ENCODE measurements at places on chromosomes 3 and 15.
A peak's percentile ranks its signal among the peaks of the same experiment; 100 is the strongest.

GRCh38 chr3:194687638-194688199, 2.0 kb downstream of the FAM43A start:
- peak; percentile 68 for DNase-seq

GRCh38 chr3:40971191-40972168, 227.8 kb upstream of the CTNNB1 start:
- DNase-seq, result peak; percentile 76

DNA sequence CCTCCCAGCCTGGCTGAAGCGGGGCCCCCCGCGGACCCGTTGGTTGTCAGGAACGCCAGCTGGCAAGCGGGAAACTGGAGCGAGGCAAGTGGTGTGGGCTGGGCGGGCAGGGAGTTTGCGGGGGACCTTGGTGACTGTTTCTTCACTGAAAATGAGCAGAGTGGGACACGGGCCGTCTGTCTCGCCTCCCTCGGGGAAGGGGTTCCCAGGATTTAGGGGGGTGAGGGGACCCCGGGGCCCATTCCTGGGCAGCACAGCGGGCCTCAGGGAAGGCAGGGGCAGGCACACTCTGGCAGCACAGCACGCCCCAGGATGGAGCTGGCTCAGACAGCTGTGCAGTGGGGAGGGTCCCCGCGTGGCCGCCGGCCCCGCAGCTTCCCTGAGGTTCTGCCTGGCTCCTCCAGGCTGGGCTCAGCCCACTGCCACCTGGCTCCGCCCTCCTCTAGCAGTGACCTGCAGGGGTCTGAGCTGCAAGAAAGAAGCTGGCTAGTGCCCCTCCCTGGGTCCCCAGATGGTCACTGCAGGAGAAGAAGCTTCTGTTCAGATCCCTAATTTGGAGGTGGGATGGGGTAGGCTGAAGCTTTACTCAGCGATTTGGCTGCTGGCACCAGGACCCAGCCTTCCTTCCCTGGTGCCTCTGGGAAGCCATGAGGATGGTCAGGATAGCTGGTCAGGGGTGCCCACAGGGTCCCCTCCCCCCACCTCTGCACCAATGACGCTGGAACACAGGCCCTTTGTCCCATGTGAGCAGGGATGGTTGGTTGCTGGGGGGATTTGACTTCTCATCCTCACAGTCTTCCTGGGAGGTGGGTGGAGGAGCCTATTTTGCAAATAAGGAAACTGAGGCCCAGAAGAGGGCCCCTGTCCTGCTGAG, 90.4 kb downstream of the TBC1D2B start:
- no peak for DNase-seq

- peak; percentile 86 for DNase-seq
Measured at GRCh38 chr3:69120879-69121464, 1.4 kb downstream of the LMOD3 start.

DNA sequence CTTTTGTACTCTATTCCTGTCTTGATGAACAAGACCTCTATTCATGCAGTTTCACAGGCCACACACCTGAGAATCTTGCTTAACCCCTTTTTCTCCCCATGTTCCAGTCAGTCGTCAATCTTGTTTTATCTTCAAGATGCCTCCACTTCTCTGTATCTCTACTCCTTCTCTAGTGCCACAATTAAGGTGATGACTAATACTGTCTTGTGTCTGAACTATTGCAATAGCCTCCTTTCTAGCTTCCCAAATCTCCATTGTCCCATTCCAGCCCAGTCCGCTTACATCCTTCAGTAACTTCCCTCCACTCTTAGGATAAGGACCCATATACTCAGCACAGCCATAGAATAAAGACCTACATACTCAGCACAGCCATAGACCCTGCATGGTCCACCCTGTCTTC, 24.7 kb downstream of the CHST14 start:
- no peak for DNase-seq

DNA sequence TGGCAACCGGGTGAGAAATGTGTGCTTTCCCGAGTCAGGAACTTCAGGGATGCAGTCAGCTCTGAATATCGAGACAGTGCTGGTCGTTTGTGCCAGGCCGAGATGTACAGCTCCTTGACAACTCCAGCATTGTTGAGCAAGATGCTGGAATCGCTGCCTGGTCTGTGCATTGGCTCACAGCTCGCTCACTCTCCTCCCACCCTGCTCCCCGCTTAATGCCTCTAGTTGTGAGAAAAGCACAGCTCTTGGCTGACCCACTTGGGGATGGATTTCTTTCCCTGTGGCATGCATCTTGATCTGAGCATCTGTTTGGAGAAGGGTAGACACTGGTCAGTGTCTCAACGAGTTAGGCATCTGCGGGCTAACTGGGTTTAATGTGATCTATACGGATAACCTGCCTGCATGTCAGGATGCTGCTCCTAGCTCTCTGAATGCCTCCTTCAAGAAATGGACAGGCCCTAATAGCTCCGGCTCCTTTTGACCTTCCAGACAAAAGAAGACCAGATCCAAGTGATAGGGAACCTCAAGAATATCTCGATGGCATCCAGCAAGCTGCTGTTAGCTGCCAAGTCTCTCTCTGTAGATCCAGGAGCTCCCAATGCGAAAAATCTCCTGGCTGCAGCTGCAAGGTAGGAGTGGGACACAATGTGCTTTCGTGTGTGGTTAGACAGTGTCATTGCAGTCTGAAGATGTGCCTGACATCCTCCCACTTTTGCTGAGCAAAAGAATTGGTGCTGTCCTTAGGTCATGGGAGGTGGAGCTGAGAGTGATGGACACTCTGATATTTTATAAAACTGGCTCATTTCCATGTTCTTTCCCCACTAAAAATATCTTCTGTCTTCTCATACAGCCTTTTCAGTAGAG, 302.2 kb upstream of the TPM1 start:
- DNase-seq, result no peak

GRCh38 chr3:133112666-133113065, 74.5 kb downstream of the TMEM108 start:
- DNase-seq, result no peak

DNA sequence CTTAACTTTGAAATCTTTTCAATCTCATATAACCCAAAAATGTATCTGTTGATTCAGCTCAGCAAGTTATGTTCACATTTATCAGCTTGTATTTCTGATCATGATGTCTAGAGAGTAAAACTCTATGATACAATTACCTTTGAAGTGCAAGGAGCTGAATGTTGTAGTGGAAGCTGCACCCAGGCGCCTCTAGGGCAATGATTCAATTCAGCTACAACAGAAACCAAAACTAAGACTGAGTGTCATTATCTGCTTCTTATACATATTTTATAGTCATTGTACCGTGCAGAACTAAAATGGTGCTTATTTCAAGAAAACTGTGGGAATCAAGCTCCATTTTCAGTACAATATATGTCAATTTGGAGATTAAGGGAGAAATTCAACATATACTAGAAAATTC, 1237.5 kb downstream of the ZPLD1 start:
- no peak for DNase-seq

DNA sequence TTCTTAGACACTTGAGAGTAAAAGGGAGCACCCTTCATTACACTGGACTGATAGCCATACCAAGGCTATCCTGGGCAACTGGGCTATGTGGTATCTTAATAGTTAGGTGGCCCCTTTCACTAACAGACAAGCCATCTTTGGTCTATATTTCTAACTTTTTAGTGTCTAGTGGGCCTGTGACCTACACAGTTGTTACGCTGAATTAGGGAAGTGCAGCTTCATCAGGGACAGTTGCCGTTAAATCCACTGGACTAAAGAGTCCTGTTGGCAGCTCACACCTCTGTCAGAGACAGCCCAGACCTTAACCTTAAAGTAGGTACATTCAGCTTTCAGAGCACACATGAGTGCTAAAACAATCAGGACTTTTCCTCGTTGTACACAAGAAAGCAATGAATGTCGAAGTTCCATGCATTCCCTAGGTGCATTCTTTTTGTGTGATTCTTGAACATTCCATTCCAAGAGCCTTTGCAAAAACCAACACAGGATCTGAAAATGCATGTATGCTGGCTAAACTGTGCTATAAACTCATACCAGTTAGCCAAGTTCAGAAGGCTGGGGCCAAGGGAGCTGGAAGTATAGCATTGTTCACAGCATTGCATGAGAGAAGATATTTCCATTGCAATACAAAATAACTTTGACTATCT, 230.2 kb upstream of the EIF1B start:
- no peak for DNase-seq

DNA sequence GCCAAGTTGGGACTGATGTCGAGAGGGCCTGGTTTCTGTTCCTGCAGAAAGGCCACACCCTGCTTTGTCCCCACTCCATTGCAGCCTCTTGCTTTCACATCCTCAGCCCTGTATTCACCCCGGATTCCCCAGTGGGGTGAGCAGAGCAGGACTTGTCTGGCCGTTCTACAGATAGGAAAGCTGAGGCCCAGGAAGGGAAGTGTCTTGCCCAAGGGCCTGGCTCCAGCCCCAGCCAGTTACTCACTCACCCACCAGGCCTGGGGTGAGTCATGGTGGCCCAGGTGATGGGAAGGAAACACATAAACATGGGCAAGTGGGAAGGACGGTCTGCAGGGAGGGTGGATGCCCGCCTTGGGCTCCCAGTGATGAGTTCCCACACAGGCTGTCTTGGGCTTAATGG, 6.1 kb upstream of the DUSP7 start:
- DNase-seq, result peak; percentile 45

GRCh38 chr15:74461847-74462511, 1.0 kb upstream of the UBL7 start:
- peak; percentile 15 for DNase-seq

- DNase-seq, result no peak
Measured at GRCh38 chr15:58724466-58724865, 25.0 kb downstream of the ADAM10 start.

- DNase-seq, result no peak
Measured at GRCh38 chr3:178560759-178561158, 24.5 kb downstream of the KCNMB2 start.

DNA sequence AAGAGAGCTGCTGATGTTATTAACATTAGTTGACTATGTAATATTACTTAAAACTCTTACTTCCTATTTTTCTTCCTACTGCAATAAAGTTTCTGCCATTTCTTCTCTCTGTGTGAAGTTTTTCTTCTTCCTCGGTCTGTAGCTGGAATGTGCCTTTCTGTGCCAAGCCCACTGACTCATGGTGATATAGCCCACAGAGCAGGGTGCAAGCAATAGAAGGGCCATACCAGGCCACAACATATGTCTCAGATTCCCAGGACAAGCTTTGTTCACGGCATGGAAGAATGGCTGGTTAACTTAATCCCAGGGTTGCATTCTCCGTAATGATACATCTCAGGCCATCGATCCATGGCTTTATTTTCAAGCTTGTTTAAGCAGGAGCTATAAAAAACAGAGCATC, 815.3 kb downstream of the TUSC7 start:
- no peak for DNase-seq

DNA sequence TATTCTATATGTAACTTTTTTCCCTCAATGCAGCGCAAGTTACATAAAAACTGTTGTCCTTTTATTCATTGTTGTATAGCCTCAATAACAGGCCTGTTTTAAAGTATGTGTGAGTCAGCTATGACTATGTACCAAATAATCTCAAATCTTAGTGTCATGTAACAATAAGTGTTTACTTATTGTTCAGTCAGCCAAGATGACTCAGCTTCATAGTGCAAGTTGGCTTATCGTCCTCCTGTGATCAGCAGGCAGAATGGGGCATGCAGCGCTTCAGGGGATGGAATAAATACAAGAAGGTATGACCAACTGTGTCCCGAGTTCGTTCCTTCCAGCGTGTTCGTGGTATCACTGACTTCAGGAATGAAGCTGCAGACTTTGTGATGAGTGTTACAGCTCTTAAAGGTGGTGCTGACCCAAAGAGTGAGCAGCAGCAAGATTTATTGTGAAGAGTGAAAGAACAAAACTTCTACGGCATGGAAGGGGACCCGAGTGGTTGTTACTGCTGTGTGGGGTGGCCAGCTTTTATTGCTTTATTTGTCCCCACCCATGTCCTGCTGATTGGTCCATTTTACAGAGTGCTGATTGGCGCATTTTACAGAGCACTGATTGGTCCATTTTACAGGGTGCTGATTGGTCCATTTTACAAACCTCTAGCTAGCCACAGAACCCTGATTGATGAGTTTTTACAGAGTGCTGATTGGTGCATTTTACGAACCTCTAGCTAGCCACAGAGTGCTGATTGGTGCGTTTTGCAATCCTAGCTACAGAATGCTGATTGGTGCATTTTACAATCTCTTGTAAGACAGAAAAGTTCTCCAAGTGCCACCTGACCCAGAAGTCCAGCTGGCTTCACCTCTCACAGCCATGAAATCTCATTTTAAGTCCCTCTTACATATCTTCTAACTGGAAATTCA, 1016.0 kb downstream of the MCTP2 start:
- peak; percentile 79 for DNase-seq

- DNase-seq, result no peak
Measured at GRCh38 chr15:68593341-68593740, 14.5 kb downstream of the CORO2B start.

DNA sequence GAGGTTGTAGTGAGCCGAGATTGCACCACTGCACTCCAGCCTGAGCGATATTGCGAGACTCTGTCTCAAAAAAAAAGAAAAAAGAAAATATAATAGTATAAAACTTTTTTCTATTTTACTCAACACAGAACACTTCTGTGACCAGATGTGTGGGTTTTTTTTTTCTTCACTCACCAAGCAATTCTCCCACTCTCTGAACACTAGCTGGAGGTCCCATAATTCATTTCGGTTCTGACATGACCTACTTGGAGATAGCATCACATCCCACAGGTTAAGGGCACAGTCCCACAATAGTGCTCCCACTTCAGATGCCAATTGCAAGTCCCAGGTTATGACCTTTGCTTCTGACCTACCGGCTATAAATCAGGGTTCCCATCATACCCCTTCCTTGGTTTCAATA, 35.0 kb downstream of the KAT2B start:
- DNase-seq, result no peak

GRCh38 chr3:47741925-47742324, 39.8 kb downstream of the SMARCC1 start:
- DNase-seq, result no peak

GRCh38 chr3:12741209-12741608, 17.9 kb downstream of the TMEM40 start:
- DNase-seq, result no peak

- DNase-seq, result no peak
Measured at GRCh38 chr3:37214076-37214475, 39.7 kb upstream of the LRRFIP2 start.

GRCh38 chr15:52392008-52392687, 96.5 kb upstream of the MYO5C start:
- no peak for DNase-seq

- no peak for DNase-seq
Measured at GRCh38 chr3:127986803-127987202, 65.4 kb upstream of the SEC61A1 start.

GRCh38 chr3:11565492-11565891, 78.2 kb downstream of the VGLL4 start:
- no peak for DNase-seq

- DNase-seq, result no peak
Measured at GRCh38 chr15:36361351-36361870, 218.0 kb upstream of the CDIN1 start.

GRCh38 chr3:24154013-24154695, 209.1 kb downstream of the NR1D2 start:
- no peak for DNase-seq

- DNase-seq, result peak; percentile 22
Measured at GRCh38 chr15:63915873-63916771, 82.4 kb upstream of the HERC1 start.
